ENCODE measurements at places on chromosomes 11 and 22.

- no peak for DNase-seq
Measured at GRCh38 chr11:128970598-128971190, 28.0 kb upstream of the TP53AIP1 start.

DNA sequence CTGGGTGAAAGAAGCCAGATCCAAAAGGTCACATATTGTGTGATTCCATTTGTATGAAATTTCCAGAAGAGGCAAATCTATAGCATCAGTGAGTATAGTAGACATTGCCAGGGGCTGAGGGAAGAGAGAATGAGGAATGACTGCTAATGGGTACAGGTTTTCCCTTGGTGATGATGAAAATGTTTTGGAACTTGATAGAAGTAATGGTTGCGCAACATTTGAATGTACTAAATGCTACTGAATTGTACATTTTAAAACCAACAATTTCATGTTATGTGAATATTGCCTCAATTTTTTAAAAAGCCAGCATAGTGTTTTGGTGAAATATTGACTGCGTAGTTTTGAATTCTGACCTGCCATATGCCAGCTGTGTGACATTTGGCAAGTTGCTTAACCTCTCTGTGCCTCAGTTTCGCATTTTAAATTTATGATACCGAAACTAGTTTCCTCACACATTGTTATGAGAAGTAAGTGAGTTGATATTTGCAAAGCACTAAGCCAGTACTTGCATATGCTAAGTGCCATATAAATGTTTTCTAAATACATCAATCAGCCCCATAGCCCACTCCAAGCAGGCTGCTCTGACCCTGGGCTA lies 75.4 kb upstream of the TMEM45B start:
- DNase-seq = no peak

GRCh38 chr22:25219948-25220442 lies 556 bp downstream of the CRYBB2 start:
- DNase-seq = no peak

GRCh38 chr22:43147821-43148220 lies 3.5 kb upstream of the TSPO start:
- DNase-seq = no peak

GRCh38 chr11:96648991-96649390 lies 259.2 kb downstream of the JRKL start:
- DNase-seq = peak; percentile 4
